ENCODE measurements at places on chromosomes 4 and X.

DNA sequence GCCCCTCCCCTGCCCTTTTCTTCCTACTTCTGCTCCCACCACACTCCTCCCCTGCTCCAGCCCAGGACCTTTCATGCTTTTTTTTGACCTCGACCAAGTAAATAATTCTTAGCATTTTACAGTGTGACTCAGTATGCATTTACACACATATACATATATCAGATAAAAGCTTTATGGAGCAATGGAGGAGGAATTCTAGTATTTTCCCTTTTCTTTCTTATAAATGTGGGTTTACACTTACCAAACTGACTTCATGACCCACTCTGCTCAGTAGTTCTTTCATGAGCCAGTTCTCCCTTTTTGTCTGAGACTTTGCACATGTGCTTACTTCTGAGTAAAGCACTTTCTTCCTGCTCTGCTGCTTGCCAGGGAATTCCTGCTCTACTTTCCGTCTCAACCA lies 111.8 kb upstream of the H2AZ1 start:
- no peaks in the 10 kb centered on the region for H3K36me3 ChIP-seq
- no peak overlapping the region for H3K4me3 ChIP-seq
- H3K27me3 ChIP-seq: peaks cover 3% of the 10 kb centered on the region
- DNase-seq: no peak
- no peaks in the 10 kb centered on the region for H3K4me1 ChIP-seq

DNA sequence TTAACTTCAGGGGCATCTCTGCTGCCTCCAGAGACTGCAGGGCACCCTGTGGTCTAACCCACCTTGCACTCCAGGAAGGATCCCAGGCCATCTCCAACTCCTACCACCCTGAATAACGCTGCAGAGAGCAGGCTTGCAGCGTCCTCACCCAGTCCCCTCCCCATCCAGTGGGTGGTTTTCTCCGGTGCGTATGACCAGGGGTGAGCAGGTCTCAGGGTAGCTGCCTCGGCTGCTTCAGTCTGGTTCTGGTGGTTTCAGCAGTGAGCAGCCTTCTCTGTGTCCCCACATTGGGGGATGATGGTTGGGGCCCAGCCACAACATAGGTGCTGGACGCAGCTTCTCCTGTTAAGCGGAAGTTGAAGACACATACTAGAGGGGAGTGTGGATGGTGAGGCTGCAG lies 38.6 kb upstream of the SORCS2 start:
- H3K27me3 ChIP-seq: peaks cover 11% of the 10 kb centered on the region
- H3K4me3 ChIP-seq: no peak overlapping the region
- no peak overlapping the region for H3K27ac ChIP-seq
- peaks cover 58% of the 10 kb centered on the region for H3K4me1 ChIP-seq
- H3K36me3 ChIP-seq: no peaks in the 10 kb centered on the region

DNA sequence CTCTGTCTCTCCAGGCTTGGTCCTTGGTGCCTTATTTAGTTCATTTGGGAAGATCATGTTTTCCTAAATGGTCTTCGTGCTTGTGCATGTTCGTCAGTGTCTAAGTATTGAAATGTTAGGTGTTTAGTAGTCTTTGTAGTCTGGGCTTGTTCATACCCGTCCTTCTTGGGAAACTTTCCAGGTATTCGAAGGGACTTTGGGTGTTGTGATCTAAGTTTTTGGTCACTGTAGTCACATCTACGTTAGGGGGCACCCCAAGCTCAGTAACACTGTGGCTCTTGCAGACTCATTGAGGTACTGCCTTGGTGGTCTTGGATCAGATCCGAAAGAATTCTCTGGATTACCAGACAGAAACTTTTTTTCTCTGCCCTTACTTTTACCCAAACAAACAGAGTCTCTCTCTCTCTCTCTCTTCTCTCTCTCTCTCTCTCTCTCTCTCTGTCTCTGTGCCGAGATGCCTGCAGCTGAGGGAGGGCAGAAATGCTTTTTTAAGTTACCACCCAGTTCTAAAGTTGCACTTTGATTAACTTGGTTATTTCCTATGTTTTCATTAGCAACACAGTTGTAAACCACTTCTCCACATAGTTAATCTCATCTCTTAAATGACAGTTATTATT lies 67.6 kb upstream of the SLC7A3 start:
- H3K4me1 ChIP-seq: peaks cover 7% of the 10 kb centered on the region
- peak; percentile 27 for DNase-seq
- no peak overlapping the region for H3K4me3 ChIP-seq
- no peak overlapping the region for H3K27ac ChIP-seq

DNA sequence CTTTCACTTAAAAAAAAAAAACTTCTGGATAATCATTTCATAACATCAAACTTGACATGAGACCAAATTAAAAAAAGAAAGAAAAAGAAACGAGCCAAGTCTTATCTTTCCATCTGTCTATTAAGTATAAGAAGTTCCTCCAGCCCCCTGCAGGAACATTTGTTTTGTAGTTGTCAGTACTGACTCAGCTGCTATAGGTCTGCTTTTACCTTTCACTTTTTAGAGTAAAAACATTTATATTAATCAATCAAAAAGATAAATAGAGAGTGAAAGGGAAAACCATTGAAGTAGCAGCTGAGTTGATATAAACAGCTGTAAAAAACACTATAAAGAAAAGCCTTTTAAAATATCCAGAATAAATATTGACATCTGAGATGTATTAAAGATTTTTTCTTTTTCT lies 46.1 kb downstream of the CCDC158 start:
- peaks cover 42% of the 10 kb centered on the region for H3K4me1 ChIP-seq
- no peak overlapping the region for H3K27ac ChIP-seq
- H3K36me3 ChIP-seq: no peaks in the 10 kb centered on the region

- H3K27ac ChIP-seq: no peak overlapping the region
- no peaks in the 10 kb centered on the region for H3K27me3 ChIP-seq
- peaks cover 69% of the 10 kb centered on the region for H3K36me3 ChIP-seq
- H3K4me1 ChIP-seq: no peaks in the 10 kb centered on the region
- H3K4me3 ChIP-seq: no peak overlapping the region
Measured at GRCh38 chr4:107619066-107619465, 101.0 kb downstream of the PAPSS1 start.

- no peak overlapping the region for H3K27ac ChIP-seq
- DNase-seq: no peak
- H3K27me3 ChIP-seq: peaks cover 7% of the 10 kb centered on the region
- no peak overlapping the region for H3K4me3 ChIP-seq
Measured at GRCh38 chr4:154526151-154526550, 24.0 kb downstream of the PLRG1 start.

- H3K4me3 ChIP-seq: no peak overlapping the region
- no peaks in the 10 kb centered on the region for H3K4me1 ChIP-seq
- no peak overlapping the region for H3K27ac ChIP-seq
- no peaks in the 10 kb centered on the region for H3K27me3 ChIP-seq
- H3K36me3 ChIP-seq: no peaks in the 10 kb centered on the region
Measured at GRCh38 chrX:148940411-148940996, 440.1 kb downstream of the AFF2 start.

DNA sequence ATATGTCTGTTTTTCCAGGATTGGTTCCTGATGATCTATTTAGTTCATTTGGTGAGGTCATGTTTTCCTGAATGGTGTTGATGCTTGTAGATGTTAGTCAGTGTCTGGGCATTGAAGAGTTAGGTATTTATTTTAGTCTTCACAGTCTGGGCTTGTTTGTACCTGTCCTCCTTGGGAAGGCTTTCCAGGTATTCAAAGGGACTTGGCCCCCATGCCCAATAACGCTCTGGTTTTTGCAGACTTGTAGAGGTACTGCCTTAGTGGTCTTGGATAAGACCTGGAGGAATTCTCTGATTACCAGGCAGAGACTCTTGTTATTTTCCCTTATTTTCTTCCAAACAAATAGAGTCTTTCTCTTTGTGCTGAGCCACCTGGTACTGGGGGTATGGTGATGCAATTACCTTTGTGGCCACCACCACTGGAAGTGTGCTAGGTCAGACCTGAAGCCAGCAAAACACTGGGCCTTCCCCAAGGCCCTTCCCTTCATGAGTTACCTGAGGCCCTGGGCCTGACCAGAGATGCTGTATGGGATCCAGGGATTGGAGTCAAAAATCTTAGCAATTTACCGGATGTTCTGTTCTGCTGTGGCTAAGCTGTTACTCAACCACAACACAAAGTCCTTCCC lies 63.3 kb upstream of the RXFP1 start:
- H3K27ac ChIP-seq: no peak overlapping the region
- no peak for DNase-seq
- H3K36me3 ChIP-seq: no peaks in the 10 kb centered on the region
- no peaks in the 10 kb centered on the region for H3K27me3 ChIP-seq

DNA sequence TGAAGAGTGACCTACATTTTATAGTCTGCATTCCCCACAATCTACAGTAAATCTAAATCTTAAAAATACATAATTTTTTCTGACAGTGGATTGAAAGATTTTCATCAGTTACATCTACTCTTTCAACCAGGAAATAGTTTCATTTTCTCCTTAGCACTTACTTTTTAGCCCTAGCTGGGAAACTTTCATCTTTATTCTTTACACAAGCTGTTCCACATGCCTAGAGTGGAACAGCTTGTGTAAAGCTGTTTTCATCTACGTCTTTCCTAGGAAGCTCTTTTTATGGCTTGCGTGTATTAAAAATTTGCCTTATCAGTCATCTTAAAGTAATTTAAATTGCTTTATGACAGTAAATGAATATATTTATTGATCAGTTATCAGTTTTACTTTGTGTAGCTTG lies 40.5 kb downstream of the RBPJ start:
- DNase-seq: no peak
- H3K27me3 ChIP-seq: no peaks in the 10 kb centered on the region
- H3K36me3 ChIP-seq: peaks cover 6% of the 10 kb centered on the region
- H3K27ac ChIP-seq: peak overlapping the region; percentile 88

DNA sequence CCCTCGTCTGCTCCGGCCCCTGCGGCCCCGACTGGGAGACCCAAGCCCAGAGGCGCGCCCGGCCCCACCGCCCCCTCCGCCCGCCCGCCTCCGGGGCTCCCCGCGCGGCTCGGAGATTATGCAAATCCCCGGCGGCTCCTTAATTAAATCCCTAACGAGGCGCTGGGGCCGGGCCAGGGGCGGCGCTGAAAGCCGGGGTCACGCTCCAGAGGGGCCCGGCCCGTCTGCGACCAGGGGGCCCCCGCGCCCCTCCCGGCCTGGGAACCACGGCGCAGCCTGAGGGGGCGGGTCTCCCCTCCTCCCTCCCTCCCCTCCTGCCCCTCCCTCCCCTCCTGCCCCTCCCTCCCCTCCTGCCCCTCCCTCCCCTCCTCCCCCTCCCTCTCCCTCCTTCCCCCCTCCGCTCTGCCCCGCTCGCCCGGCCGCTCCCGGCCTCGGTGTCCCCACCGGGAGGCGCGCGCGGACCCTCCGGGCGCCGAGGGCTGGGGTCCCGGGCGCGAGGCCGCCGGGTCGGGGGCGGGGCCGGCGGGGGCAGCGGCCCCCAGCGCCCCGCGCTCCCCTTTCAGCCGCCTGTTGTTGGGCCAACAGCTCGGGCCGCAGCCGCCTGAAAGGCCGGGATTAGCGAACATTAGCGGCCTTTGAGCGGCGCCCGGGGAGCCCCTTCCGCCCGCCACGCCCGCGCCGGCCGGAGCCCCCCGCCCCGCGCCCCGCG lies 25.9 kb upstream of the FGFR3 start:
- peaks cover 30% of the 10 kb centered on the region for H3K4me1 ChIP-seq
- H3K27me3 ChIP-seq: peaks cover 4% of the 10 kb centered on the region
- no peak overlapping the region for H3K4me3 ChIP-seq

DNA sequence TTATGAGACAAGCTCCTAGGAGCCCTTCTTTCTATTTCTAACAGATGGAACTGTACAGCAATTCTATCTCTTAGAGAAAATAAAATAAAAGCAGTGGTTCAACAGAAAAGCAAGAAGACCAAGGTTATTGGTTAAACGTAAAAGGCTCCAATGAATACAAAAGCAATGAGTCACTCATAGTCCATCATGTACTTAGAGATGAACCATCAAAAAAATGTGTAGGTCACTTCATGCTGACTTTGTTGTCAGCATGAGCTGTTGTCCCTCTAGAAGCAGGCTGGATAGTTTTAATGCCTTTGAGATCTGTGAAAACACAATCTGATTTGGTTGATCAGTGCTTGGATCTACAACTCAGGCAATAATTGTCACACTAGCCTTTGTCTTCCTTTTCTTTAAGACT lies 378.6 kb upstream of the ANXA10 start:
- no peak overlapping the region for H3K27ac ChIP-seq
- no peaks in the 10 kb centered on the region for H3K36me3 ChIP-seq
- H3K4me3 ChIP-seq: no peak overlapping the region

GRCh38 chrX:153645151-153645550 lies 1.9 kb upstream of the DUSP9 start:
- peaks cover 58% of the 10 kb centered on the region for H3K27me3 ChIP-seq
- DNase-seq: no peak
- no peak overlapping the region for H3K4me3 ChIP-seq
- H3K4me1 ChIP-seq: peaks cover 21% of the 10 kb centered on the region
- no peaks in the 10 kb centered on the region for H3K36me3 ChIP-seq

- no peak overlapping the region for H3K27ac ChIP-seq
- DNase-seq: peak; percentile 60
- H3K4me3 ChIP-seq: peak overlapping the region; percentile 91
- H3K4me1 ChIP-seq: peaks cover 18% of the 10 kb centered on the region
- no peaks in the 10 kb centered on the region for H3K36me3 ChIP-seq
Measured at GRCh38 chr4:180059216-180059881, 2183.9 kb upstream of the TENM3 start.

DNA sequence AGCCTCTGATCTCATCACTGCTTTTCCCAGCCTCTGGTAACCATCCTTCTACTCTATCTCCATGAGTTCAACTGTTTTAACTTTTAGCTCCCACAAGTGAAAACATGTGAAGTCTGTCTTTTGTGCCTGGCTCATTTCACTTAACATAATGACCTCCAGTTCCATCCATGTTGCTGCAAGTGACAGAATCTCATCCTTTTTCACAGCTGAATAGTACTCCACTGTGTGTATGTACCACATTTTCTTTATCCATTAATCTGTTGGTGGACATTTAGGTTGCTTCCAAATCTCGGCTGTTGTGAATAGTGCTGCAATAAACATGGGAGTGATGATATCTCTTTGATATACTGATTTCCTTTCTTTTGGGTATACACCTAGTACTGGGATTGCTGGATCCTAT lies 109.5 kb downstream of the FRYL start:
- DNase-seq: no peak
- H3K4me1 ChIP-seq: no peaks in the 10 kb centered on the region
- H3K27ac ChIP-seq: no peak overlapping the region

DNA sequence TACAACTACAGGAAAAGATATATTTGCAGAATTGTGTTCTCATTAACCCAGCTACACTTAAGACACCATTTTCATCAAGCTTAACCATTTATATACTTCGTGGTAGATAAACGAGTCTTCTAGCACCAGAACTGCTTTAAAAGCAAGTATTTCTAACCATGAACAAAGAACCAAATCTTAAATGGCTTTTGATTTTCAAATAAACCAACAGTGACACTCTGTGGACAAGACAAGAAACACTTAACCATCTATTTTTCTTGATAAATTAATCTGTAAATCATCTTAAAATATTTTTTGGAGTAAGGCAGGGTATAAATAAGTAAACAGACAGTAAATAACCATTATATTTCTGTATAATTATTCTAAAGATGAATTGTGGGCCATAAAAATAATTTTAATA lies 10.2 kb downstream of the BEND2 start:
- H3K27ac ChIP-seq: no peak overlapping the region
- H3K36me3 ChIP-seq: no peaks in the 10 kb centered on the region
- no peaks in the 10 kb centered on the region for H3K27me3 ChIP-seq
- no peaks in the 10 kb centered on the region for H3K4me1 ChIP-seq
- DNase-seq: no peak
- H3K4me3 ChIP-seq: no peak overlapping the region

- H3K4me1 ChIP-seq: peaks cover 7% of the 10 kb centered on the region
- no peak overlapping the region for H3K27ac ChIP-seq
- H3K4me3 ChIP-seq: no peak overlapping the region
Measured at GRCh38 chr4:53371049-53371448, 5.2 kb upstream of the SCFD2 start.

GRCh38 chr4:111330786-111331185 lies 707.9 kb upstream of the PITX2 start:
- DNase-seq: no peak
- peaks cover 4% of the 10 kb centered on the region for H3K27me3 ChIP-seq
- H3K4me1 ChIP-seq: peaks cover 10% of the 10 kb centered on the region

Measured in nephron progenitor cell (in vitro differentiated cells).